ENCODE measurements at places on chromosomes 5 and 9.

GRCh38 chr9:98806394-98807035, 955 bp upstream of the GALNT12 start:
- no peak for DNase-seq

GRCh38 chr9:80664327-80665210, 1024.8 kb downstream of the TLE1 start:
- DNase-seq, result peak; percentile 34

GRCh38 chr9:99393993-99394392, 171.9 kb downstream of the SEC61B start:
- no peak for DNase-seq

DNA sequence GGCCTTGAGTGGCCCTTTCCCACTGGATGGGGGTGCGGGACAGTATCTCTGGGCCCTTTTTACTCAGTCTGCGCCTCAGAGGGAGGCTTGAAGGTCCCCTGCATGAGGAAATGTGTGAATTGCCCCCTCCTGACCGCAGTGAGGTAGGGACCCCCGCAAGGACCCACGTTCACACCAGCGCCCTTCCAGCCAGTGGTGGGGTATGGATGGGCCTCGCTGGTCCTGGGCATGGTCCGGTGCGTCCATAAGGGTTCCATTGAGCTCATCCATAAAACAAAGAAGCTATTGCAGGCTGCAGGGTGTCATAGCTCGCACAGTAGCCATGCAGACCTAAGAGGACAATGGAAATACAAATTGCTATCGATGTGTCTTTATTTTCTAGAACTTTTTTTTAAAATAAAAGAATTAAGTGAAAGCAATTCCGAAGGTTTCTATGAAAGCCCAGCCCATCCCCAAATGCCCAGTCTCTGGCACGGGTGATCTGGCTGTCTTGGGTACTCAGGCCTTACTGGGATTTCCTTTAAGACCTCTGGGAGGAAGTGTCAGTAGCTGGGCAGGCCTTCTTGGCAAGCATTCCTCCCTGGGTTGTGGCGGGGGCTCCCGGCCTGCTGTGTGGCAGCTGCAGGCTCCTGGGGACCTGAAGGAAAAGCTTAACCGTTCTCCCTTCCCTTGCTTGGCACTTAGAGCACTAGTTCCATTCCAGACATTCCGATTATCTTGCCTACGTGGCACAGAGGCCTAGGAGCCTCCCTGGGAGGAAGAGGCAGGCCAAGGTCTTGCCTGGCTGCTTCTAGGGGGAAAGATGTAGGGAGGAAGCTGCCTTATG, 1.5 kb upstream of the SEMA5A start:
- DNase-seq, result peak; percentile 67

DNA sequence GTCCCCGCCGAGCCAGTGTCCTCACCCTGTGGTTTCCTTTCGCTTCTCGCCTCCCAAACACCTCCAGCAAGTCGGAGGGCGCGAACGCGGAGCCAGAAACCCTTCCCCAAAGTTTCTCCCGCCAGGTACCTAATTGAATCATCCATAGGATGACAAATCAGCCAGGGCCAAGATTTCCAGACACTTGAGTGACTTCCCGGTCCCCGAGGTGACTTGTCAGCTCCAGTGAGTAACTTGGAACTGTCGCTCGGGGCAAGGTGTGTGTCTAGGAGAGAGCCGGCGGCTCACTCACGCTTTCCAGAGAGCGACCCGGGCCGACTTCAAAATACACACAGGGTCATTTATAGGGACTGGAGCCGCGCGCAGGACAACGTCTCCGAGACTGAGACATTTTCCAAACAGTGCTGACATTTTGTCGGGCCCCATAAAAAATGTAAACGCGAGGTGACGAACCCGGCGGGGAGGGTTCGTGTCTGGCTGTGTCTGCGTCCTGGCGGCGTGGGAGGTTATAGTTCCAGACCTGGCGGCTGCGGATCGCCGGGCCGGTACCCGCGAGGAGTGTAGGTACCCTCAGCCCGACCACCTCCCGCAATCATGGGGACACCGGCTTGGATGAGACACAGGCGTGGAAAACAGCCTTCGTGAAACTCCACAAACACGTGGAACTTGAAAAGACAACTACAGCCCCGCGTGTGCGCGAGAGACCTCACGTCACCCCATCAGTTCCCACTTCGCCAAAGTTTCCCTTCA, 1.4 kb downstream of the GLIS3 start:
- peak; percentile 16 for DNase-seq

DNA sequence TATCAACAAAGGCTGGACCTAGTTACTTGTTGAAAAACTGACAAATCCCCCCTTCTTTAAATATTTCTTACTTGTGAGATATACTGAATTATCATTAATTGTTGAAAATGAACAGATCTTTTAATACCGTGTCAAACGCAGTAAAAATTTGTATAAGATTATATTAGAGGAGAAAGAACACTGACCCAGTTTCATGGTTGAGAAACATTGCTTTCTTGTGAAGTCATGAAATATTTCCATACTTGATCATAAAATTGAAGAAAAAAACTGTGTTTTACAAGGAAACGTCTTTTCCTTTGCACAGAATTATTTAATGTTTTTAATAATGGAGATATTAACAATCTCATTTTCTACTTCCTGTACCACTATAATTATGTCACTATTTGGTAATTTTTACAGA, 45.8 kb downstream of the MOCS2 start:
- no peak for DNase-seq

All from Ammon's horn (tissue), 1 donor.